ENCODE measurements at places on chromosomes 4 and X. TPM values are rescaled to one million over a fixed set of nuclear protein-coding genes. Genes with fewer than 3 reads are reported as not detected.

DHRSX gene
- total RNA-seq = 46.6 TPM

TLR1 gene
- 0.44 TPM for total RNA-seq

CENPVL1 gene
- total RNA-seq = not detected

DCAF4L1 gene
- total RNA-seq = under 0.01 TPM

LRIT3 gene
- under 0.01 TPM for total RNA-seq

NHS gene
- 5.3 TPM for total RNA-seq

PRAF2 gene
- total RNA-seq = 15.2 TPM

MAGEB2 gene
- not detected for total RNA-seq

CYLC1 gene
- not detected for total RNA-seq

HAUS7 gene
- total RNA-seq = 26.8 TPM

PSAPL1 gene
- total RNA-seq = not detected

ETNPPL gene
- not detected for total RNA-seq

GSX2 gene
- total RNA-seq = not detected

FABP2 gene
- total RNA-seq = not detected

PAGE4 gene
- not detected for total RNA-seq

SPANXB1 gene
- not detected for total RNA-seq

OPRPN gene
- not detected for total RNA-seq

CXorf65 gene
- not detected for total RNA-seq

HMGN5 gene
- 1.1 TPM for total RNA-seq

ITM2A gene
- not detected for total RNA-seq

RPL39 gene
- 2,056 TPM for total RNA-seq

MAGEC1 gene
- not detected for total RNA-seq

TNIP2 gene
- 47.1 TPM for total RNA-seq

PPARGC1A gene
- total RNA-seq = under 0.01 TPM

MAOA gene
- 1.0 TPM for total RNA-seq

XK gene
- total RNA-seq = not detected

GLOD5 gene
- total RNA-seq = not detected

ZNF827 gene
- 13.7 TPM for total RNA-seq

NFXL1 gene
- 12.7 TPM for total RNA-seq

CEP135 gene
- 10.3 TPM for total RNA-seq

ZBTB49 gene
- total RNA-seq = 5.9 TPM

HSD17B11 gene
- 59.7 TPM for total RNA-seq

ALB gene
- not detected for total RNA-seq

TEC gene
- 0.72 TPM for total RNA-seq

REELD1 gene
- total RNA-seq = not detected

CFI gene
- total RNA-seq = 0.57 TPM

STATH gene
- not detected for total RNA-seq

MAGEA11 gene
- total RNA-seq = not detected

TRIM75 gene
- total RNA-seq = under 0.01 TPM

ABRAXAS1 gene
- total RNA-seq = 10.5 TPM

SORBS2 gene
- total RNA-seq = 7.3 TPM

CLCN4 gene
- 7.2 TPM for total RNA-seq

TXK gene
- 0.29 TPM for total RNA-seq

HS3ST1 gene
- total RNA-seq = 1.1 TPM

SPACA5 gene
- total RNA-seq = not detected

EREG gene
- total RNA-seq = 20.9 TPM

ADAMTS3 gene
- 1.5 TPM for total RNA-seq

C4orf17 gene
- not detected for total RNA-seq

SATL1 gene
- total RNA-seq = not detected

SSX1 gene
- total RNA-seq = not detected

DSPP gene
- total RNA-seq = not detected

FOXR2 gene
- not detected for total RNA-seq

PNMA6F gene
- total RNA-seq = not detected

RTL3 gene
- total RNA-seq = not detected

PABPC1L2B gene
- not detected for total RNA-seq

COL4A6 gene
- total RNA-seq = 11.9 TPM

LANCL3 gene
- total RNA-seq = not detected

MAGEA9 gene
- not detected for total RNA-seq

APEX2 gene
- 12.0 TPM for total RNA-seq
